ENCODE measurements at places on chromosomes 2 and 18.

- DNase-seq: no peak
Observed at GRCh38 chr2:51212374-51212773, 180.4 kb upstream of the NRXN1 start.

DNA sequence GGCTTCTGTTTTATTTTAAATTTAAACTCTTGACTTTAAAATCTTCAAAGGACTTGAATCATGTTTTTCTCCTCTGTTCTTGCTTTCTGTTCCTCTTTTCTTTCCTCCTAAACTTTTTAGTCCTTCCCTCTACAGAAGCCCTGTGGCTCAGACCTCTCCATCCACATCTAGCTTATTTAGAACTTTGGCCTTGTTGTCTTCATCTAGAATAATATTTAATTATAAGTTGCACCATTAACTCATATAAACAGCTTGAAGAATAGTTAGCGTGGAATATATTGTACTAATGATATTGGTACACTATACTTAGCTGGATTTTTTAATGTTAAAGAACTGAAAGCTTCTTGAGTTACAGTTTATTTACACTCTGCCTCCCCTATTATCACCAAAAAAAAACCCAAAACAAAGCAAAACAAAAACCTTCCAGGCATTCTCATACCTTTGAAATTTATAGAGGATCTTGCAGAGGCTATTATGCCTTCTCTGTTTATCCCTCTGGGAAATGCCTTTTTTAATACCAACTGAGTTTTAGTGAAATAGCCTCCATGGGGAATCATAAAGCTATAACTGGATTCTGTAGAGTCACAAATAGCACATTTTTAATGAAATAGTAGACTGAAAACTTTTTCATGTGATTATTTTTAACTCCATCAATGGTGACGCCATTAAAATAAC lies 9.2 kb upstream of the CCDC141 start:
- DNase-seq: no peak

DNA sequence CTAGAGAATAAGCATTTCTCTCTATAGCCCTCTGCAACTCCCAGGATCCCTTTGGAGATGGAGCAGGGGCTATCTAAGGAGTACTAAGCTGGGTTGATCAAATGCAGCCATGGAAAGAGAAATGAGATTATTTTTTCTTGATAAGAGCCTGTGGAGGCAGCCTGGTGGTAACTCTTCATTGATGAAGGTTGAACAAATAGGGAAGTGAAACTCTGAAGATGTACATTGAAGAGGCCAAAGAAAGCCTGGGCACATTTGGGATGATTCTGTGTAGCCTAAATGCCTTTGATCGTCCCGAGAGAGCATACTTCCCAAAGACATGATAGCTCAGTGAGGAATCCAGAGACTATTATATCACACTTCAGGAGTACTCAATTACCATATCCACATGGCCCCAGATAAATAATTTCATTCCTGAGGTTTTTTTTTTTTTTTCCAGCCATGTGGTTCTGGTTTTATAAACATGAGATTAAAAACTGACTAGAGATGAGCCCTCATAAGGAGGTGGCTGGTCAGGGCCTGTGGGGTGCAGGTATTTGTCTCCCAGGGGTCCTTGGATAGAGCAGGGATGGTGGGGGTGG lies 192.5 kb downstream of the TPGS2 start:
- DNase-seq: no peak

GRCh38 chr2:235026649-235027557 lies 75.1 kb downstream of the SH3BP4 start:
- DNase-seq: no peak

Data from kidney capillary endothelial cell (primary cell).